Daoy (cell line): ENCODE measurements at places on chromosomes 7 and 10. TPM values are rescaled to one million over a fixed set of nuclear protein-coding genes. Genes with fewer than 3 reads are reported as not detected.

DNA sequence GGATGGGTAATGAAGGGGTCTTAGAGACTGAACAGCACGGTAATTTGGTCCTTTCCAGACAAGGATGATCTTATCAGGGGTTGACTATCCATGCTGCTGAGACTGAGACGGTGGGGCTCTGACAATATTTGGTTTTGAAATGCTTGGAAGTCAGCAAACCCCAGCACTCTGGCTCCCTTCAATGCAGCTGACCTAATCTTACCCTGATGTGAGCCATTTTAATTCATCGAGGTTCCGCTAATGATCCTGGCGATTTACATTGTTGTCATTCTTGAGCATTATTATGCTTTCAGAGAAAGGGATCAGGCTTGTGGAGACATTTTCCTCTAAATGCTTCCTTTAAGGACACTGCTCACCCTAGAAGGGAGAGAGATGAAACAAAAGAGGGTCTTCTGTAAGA, 114.6 kb upstream of the BMPER start:
- DNase-seq, result no peak

DNA sequence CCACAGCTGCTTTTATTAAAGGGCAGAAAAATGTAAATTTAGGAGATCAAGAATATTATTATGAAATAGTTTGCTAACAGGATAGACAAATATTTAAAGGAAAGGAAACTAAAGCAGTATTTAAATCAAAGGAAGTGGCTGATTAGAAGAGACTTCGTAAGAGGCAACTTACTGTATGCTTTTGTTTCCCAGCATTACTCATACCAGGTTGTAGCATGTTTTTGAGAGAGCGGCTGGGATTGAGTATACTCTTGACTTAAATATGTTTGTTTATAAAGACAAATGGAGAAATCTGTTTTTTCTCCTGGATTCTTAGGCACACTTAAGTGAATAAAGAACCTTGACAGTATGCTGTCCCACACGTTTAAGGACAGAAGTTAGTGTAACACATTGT, 293.7 kb downstream of the ZNF248 start:
- no peak for DNase-seq

- no peak for DNase-seq
Observed at GRCh38 chr10:85864868-85865526, 501.6 kb downstream of the GRID1 start.

Gene CDK1
- total RNA-seq, result 173 and 191 TPM in 2 replicates

GRCh38 chr10:73590881-73591799, at the start of gene USP54:
TSS of gene USP54 (minus strand) at chr10:73591342. CDS start at chr10:73575658, 15,684 bp downstream.
- peak; percentile 75 for DNase-seq

Gene SLC35G1
- total RNA-seq, result 8.5 and 10.3 TPM in 2 replicates

Gene FAM149B1
- 7.4 and 7.6 TPM in 2 replicates for total RNA-seq

DNA sequence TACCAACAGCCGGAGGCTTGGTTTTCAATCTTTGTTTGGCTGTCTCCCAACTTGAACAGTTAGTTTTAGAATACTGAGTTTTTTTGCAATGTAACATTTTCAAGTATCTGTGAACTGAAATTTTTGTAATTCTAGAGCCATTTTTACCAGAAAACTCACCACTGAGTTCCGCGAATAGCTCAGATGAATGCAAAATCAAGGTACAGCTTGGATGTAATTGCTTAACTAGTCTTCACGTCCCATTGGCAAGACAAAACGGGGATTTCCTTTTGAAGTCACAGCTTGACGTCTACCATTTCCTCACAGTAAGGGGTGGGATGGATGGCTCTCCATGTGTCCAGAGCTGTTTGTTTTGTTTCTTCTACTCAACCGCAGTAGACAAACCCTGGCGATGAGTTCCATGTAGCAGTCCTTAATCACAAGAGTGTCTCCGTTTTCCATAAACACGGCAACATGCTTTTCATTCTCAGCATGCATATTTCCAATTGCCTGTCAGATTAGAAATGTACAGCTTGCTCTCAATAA, 55.8 kb upstream of the FGFR2 start:
- DNase-seq, result peak; percentile 25

- peak; percentile 81 for DNase-seq
Observed at GRCh38 chr10:102450374-102451104, 804 bp downstream of the C10orf95 start.

DNA sequence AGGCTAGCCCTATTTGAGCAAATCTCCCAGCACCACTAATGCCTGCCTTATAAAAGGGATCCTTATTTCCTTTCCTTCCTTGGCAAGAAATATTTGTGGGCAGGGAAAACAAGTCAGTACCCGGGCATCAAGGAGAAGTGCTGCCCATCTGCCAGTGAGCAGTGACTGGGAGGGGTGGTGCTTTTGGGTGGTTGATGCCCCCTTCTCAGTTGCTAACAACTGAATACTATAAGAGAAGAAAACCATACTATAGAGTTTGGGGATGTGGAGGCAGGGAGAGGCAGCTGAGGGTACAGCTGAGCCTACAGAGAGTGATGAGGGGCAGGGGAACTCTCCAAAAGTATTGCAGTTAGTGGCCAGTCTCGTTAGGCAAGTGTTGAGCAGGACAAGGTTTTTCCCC, 39.3 kb downstream of the OGDH start:
- no peak for DNase-seq

DNA sequence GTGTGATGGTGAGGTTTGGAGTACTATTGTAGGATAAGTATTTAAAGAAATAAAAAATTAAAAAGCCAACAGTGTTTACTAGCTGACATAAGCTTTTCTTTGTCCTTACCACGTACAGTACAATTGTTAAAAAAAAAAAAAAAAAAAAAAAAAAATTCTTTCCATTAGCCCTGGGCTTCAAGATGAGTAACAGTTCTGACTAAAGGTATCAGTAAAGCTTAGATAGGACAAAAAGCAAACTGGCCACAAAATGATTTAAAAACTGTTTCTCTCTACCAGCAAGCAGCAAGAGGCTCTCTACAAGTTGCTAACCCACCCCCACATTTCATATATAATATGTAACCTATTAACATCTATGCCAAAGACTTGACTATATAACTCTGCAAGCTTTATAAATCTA, 17.5 kb downstream of the HYCC1 start:
- no peak for DNase-seq

GRCh38 chr10:132514821-132515520, 22.6 kb upstream of the INPP5A start:
- DNase-seq, result no peak

Gene SFTPA1
- not detected in 2 replicates for total RNA-seq

DNA sequence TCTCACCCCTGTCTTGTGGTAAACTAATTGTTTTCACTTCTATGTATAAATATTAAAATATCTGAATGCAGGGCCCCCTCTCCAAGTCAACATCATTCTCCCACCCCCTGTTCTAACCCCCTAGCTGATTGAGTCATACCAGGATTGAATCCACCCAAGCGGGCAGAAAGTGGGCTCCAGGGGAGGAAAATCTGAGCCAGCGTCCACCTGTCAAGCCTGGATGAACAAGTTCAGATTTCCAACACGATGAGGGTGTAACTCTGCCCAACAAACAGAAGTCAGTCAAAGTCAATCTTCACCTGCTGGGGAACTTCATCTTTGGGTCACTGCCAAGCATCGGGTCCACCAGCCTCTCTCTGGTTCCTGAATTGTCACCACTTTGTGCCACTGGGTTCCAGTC, 162.9 kb upstream of the CELF2 start:
- no peak for DNase-seq

Gene GLCCI1
- 5.2 and 6.0 TPM in 2 replicates for total RNA-seq

- DNase-seq, result no peak
Observed at GRCh38 chr7:67758551-67758950, 761.9 kb downstream of the TYW1 start.

Gene LRRC17
- total RNA-seq, result 88.4 and 107 TPM in 2 replicates
